ENCODE measurements at places on chromosomes 5 and 9.

GRCh38 chr9:130039528-130040147 lies 3.4 kb downstream of the FNBP1 start:
- no peak for DNase-seq

GRCh38 chr5:34639852-34640626 lies 16.1 kb upstream of the RAI14 start:
- no peak for DNase-seq

GRCh38 chr5:91598216-91598615 lies 215.1 kb upstream of the ARRDC3 start:
- no peak for DNase-seq

- no peak for DNase-seq
Observed at GRCh38 chr9:71209890-71210289, 88.5 kb upstream of the TRPM3 start.

- DNase-seq: no peak
Observed at GRCh38 chr5:60494635-60495034, 205.3 kb downstream of the DEPDC1B start.
